Muscle of back (tissue), 13 donors: ENCODE measurements at places on chromosomes 4 and X.
A peak's percentile ranks its signal among the peaks of the same experiment; 100 is the strongest.

DNA sequence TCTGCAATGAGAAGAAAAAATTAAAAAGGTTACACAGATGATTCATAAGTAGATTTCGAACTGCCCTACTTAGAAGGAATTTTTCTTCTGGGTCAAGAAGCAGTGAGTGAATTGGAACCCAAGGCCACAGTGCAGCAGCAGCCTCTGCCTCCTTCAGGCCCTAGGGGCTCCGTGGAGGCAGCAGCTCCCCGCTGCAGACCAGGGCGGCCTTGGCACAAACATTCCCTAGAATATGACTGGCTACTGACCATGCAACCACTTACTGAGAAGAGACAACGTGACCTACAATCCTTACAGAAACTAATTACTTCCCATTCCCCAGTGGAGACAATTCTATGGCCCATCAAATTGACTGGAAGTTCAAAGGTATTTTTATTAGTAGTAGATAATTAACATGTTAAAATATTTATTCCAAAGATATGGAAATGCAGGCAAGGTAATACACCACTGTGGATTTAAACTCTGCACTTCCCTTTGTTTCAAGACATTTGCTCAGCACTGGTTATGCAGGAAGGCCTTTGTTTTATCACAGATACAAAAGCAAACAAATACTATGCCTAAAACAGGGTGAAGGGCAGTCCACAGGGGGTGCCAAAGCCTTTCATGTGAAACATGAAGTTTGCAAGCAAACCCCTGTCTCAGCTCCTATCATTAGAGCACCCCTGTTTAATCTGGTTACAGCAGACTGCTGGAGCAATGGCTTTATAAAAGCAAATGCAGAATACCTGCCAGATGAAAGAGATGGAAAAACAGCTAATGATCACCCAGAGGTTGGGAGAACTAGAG is 59.2 kb downstream of the PCDH19 start:
- DNase-seq = no peak

DNA sequence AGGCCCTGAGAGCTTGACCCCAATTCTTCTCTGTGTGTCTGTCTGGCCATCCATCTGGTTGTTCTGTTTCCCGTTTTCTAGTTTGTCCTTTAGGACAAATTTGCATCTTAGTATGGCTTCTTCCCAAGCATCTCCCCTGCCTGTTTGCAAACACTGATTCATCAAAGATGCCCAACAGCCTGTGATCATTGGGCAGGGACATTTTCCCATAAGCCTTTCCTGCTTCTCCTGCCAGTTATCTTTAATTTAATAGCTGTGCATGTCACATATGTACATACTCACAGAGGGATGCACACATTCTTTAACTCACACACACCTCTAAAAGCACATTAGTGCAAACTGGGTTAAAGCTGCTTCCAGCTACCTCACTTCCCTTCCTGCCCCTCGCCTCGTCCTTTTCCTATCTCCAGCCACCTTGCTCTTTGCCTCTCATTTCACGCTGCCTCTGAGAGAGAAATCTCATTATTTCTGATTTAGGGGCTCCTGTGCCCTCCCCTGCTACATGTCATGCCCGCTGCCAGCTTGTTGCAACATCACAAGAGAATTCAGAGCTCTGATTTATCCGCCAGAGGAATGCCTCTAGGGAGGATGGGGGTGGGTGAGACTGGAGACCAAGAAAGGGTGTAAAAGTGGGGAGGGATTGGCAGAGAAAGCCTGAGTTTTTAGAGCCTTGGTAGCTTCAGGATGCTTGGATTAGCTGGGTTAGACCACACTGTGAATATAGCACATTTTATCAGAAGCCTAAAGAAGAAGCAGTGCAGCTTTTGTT is 100.6 kb downstream of the NHS start:
- no peak for DNase-seq

DNA sequence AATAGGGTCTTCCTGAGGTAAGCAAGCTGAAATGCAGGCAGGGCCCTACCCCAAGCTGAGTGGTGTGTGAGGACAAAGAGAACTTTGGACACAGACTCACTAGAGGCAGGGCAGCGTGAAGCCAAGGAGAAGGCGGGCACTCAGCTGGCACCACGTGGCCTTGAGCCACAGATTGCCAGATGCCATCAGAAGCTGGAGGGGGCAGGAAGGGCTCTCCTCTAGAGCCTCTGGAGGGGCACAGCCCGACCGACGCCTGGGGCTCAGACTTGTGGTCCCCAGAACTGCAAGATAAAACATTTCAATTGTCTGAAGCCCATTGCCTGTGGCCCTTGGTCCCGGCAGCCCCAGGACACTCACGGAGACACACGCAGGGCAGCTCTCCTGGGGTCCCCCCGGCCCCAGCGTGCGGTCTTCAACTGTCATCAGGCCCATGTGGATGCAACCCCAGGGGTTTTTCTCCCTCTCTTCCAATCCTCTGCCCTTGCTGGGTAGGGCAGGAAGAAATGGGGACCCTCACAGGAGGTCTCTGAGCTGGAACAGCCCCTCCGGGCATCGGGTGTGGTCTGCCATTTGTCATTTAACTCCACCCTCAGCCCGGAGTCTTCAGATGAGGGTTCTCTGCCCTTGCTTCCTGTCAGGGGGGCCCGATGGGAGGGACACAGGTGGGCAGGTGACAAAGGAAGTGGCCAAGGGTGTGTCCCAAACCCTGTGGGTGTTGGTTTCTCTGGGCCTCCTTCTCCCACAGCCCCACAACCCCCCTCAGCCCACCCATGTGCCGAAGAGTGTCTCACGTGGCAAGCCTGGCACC is 22.2 kb downstream of the HMX1 start:
- no peak for DNase-seq

- peak; percentile 18 for DNase-seq
These were observed 273.5 kb downstream of the DACH2 start for GRCh38 chrX:86421771-86422170.

DNA sequence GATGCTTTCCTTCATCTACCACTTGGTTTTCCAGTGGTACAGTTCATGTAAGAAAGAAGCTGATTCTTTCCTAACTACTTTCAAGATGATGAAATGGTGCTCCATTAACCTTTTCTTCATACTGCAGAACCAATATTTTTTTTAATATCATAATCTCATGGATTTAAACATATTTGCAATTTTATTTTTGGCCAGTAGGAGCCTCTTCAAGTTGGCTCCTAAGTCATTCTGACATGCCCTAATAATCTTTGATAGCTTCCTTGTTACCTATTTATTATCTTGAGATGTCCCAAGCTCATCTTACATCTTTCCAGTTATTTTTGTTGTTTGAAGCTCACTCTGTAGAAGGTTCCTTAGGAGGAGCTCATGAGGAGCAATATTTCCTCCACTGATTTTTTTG is 170.2 kb downstream of the APBB2 start:
- DNase-seq = no peak
